ENCODE measurements at places on chromosomes 11 and 22.
A peak's percentile ranks its signal among the peaks of the same experiment; 100 is the strongest.

GRCh38 chr11:92892802-92893684, 76.4 kb upstream of the MTNR1B start:
- DNase-seq: peak; percentile 41

- DNase-seq: no peak
These were observed 263.6 kb upstream of the NCAM1 start for GRCh38 chr11:112697391-112698178.

- no peak for DNase-seq
These were observed 369.4 kb downstream of the DDX10 start for GRCh38 chr11:109034339-109034696.

DNA sequence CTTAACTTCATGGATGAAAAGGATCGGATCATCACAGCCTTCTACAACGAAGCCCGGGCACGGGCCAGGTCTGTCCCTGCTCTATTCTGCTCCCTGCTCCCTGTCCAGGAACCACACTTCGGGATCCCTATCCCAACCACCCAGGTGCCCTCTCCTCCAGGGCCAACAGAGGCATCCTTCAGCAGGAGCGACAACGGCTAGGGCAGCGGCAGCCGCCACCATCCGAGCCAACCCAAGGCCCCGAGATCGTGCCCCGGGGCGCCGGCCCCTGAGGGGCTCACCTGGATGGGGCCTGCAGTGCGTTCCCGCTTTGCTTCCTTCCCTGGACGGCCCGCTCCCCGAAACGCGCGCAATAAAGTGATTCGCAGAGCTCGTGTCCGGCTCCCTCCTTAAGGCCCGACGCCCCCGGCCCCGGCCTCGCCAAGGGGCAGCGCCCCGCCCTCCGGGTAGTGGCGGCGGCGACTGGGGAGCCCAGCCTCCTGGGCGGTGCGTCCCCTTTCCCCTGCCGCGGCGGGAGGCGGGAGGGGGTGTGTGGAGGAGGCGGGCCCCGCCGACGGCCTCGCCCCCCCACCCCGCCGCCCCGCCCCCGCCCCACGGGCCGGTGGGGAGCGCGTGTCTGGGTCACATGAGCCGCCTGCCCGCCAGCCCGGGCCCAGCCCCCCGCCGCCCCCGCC, at the start of gene VEGFB:
Gene VEGFB (plus strand): TSS at position 672 of the 674 bp plus-strand sequence. CDS start 250 bp downstream, outside the sequence.
- DNase-seq: peak; percentile 78

DNA sequence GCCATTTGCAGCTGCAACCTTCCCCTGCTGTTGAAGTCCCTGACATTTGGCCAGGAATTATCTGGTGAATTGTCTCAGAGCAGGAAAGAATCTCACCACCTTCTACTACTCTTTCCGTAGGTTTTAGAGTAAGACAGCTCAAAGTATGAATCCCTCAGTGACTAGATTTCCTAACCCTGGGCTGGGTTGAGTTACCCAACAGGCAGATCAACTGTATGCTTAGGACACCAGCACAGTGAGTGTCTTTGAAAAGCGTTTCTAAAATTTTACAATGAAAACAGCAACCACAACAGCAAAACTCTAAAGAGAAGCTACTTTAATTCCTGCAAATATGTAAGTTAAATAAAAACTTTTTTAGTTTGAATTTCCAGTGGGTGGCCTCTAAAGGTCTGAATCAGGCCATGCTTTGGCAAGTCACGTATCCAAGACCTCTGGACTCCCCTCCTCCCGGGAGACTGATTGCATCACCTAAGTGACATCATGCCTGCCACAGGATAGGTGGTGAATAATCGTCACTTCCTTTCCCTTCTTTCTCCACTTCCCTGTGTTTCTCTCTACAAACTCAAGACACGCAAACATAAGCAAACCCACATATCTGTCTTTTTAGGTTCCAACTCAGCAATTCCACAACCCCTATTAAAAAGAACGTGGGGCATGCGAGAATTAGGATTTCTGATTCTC, 7.8 kb downstream of the OR8B12 start:
- DNase-seq: no peak

GRCh38 chr22:41382610-41383009, 868 bp downstream of the TEF start:
- no peak for DNase-seq

- peak; percentile 24 for DNase-seq
These were observed 1.6 kb downstream of the KIAA1671 start for GRCh38 chr22:24954114-24954463.

GRCh38 chr11:6548641-6549040, 51.6 kb downstream of the DNHD1 start:
- no peak for DNase-seq

Measured in NCI-H1417 (cell line).